ENCODE measurements at places on chromosomes 1 and 21.

- no peak for DNase-seq
Measured at GRCh38 chr1:214415131-214415530, 134.2 kb downstream of the SMYD2 start.

GRCh38 chr1:23249787-23250454 lies 32.6 kb upstream of the HTR1D start:
- no peak for DNase-seq

DNA sequence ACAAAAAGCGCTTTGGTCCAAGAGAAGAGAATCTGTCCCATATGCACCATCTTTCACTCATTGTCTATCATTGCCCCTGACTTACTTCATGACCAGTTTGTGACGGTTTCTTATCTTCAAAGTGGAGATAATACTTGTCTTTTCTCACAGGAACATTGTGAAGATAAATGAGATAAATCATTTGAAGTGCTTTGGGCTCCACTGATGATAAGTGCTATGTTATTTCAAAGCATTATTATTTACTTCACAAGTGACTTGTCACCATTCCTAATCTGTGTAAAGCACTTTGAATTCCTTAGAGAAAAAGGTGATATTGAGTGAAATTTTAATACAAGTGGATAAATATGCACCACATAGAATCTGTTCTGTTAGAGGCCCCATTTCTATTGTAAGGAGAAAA lies 731.6 kb upstream of the PTBP2 start:
- DNase-seq, result no peak

DNA sequence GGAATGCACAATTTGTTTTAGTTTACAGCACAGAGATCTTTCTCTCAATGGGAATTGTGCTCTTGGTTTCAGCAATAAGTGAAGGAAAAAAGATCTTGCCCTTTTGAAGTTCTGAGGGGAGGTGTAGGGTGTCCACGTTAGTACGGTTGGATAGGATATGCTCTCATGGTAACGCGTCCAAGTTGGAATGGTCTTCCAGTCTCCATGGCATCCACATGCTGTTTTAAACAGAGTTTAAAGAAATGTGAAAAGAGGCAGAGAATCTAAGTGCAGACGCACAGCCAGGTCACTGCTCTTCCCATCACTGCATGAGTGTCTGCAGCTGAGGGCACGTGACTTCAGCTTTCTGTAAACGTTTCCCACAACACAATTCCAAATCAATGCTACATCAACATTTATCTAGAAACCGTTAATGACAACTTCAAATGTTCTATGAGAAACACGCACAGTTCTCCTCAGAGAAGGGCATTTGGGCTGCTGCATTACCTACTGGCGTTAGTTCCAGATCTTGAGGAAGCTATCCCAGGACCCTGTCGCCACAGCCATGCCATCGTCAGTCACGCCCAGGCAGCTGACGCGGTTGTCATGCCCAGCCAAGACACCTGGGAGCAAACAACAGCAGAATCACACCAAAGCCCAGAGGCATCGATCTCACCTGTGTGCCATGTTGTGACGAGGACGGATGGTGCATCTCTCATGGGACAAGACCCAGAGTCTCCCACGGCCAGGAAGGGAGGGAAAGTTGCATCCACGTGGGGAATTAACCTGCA lies 8.8 kb upstream of the NADK start:
- DNase-seq, result no peak

DNA sequence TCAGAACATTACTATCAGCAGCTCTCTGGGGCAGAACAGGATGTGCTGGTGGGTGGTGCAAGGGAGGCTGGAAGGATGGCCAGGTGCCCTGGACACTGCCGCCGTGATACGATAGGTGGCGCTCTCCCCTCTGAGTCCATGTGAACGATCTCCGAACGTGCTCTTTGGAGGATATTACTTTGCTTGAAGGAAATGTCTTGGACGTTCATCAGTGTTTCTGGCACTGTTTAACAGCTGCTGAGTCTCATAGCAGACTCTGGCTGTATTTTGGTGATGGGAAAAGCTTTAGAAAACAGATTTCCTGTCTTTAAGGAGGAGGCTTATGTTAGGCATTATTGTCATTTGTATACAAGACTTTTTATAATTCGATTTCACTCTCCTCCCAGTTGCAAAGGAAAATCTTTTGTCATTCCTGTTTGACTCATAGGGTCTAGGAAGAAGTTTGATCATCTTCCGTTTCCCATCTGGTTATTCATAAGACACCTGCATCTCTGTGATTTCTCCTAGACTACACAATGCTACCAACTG lies 386.2 kb upstream of the ADGRL2 start:
- DNase-seq, result peak; percentile 82

DNA sequence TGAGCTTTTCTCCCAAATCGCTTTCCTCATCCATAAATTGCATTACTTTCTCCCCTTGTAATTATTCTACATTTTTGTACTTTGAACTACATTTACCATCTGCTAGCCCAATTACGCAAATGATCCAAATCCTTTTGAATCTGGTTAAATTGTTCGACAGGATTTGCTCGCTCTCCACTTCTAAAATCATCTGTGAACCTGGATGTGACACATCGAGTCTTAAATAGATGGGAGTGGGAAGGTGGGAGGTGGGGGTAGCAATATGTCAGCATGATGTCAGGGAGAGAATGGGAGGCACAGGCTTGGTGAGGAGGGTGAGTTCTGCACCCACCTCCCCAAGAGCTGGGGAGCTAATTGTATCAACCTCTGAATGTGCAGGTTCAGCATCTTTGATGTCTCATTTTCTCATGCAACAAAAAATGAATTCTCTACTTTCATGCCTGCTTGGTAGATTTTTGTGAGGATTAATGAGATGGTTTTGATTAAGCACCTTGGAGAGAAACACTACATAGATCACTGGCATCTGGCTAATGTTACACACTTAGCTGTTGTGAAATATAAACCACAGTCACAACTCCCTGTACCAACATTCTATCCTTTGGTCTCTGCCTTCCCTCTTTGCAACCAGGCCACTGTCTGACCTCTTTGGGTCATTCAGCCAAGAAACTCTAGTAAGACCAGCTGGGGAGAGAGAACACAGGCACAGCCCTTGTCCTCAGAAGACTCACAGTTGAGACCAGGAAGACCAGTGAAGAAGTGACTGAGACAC lies 165.1 kb downstream of the DAB1 start:
- no peak for DNase-seq

GRCh38 chr1:69862906-69863305 lies 295.2 kb downstream of the LRRC7 start:
- DNase-seq, result no peak

GRCh38 chr1:20261095-20261494 lies 29.6 kb upstream of the VWA5B1 start:
- DNase-seq, result no peak

GRCh38 chr1:214444182-214444939 lies 107.0 kb downstream of the PTPN14 start:
- DNase-seq, result no peak

DNA sequence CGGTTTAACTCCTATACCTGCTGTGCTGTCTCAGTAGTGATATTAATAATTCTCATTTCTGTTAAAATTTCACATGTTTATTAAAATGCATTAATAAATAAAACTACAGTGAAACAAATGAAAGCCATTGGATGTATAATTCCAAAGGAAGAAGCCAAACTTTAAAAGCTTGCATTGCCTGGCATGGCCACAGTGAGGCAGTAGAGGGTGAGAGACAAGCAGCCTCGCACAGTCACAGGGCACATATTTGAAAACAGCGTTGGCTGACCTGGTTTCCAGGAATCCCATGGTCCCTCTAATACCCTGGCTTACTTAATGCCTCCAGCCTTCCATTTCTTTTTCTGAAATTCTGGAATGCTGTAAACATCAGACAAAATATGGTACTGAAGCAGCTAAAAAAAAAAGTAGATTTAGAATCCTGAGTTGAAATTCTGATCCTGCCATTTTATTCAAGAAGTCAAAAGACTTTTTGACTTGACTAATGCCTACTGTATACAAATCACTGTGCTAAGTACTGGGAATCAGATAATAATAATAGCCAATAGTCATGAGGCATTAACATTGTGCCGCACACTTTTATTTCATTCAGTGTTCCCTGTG lies 6.7 kb upstream of the RNASEL start:
- DNase-seq, result peak; percentile 83

GRCh38 chr21:28856588-28857250 lies 136.0 kb downstream of the LTN1 start:
- no peak for DNase-seq

GRCh38 chr1:170424346-170424745 lies 107.6 kb upstream of the GORAB start:
- no peak for DNase-seq

- no peak for DNase-seq
Measured at GRCh38 chr1:19512545-19512944, 27.2 kb upstream of the CAPZB start.

DNA sequence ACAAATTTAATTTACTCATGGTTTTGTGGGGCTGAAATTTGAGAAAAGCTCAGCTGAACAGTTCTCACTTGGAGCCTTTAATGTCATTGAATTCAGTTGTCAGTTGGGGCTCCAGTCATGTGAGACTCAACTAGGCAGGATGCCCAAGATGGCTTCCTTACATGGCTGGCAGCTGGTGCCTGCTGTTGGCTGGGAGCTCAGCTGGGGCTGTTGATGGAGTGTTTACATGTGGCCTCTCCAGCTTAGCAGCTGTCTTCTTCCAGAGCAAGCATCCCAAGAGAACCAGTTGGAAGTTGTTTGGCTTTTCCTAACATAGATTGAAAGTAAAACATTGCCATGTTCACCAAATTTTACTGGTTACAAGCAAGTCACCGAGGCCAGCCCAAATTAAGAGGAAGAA lies 81.8 kb upstream of the KCNA3 start:
- DNase-seq, result no peak

GRCh38 chr1:232641507-232641906 lies 11.6 kb upstream of the SIPA1L2 start:
- DNase-seq, result no peak

DNA sequence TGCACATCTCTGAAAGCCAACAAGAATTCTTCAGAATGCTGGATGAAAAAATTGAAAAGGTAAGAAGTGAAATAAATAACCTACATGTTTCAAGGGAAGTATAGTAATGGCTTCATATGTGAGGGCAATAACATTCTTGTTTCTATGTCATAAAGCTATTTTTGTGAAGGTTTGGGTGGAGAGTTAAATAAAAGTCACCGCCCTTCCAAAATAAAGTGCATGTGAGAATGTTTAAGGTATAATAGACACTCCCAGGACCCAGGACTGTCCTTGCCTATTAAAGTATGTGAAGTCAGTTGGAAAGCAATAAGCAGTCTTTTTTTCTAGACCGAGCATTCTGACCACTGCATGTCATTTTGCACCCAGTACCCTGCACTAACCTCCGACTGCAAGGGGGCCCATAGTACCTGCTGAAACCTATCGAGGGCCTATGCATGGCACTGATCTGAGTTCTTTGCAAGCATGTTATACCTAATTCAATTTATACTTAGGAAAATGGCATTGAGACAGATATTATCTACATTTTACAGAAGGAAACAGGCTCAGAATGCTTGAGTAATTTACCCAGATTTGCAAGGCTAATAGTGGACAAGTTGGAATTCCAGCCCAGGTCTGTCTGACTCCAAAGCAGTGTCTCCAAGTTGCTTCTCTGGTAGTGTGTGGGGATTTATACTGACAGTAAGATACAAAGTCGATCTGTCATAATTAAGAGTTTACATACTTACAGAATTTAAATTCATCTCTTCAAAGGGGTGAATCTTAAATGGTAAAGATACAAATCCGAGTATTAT lies 156.1 kb downstream of the EDEM3 start:
- DNase-seq, result no peak

DNA sequence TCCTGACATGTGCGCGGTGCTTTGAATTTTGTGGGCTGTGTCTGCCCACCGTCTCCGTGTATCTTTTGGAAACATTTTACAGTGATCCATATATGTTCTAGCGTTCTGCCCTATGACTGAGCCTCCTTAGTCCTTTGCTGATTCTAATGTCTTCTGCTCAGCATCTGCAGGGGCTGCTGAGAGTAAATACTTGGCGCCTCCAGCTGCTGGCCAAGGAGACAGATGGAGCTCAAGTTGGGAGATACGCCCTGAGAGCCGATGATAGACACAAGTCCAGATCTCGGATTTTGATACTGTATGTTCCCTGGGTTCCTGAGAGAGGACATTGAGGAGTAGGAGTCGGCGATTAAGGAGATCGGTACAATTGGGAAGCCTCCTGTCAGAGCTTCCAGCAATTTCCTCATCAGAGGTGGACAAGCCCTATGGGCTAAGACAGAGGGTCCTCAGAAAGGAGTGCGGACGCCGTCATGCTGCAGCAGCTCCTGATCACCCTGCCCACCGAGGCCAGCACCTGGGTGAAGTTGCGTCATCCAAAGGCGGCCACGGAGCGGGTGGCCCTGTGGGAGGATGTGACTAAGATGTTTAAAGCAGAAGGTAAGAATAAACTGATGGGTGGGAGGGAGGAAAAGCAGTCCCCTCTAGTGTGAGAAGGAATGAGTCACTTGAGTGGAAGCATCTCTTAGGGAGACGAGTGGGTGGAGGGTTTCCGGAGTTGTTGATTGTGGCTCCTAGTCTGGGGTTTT lies 390 bp downstream of the ZFP69B start:
- DNase-seq, result no peak

- DNase-seq, result no peak
Measured at GRCh38 chr1:35726450-35727433, 8.1 kb upstream of the C1orf216 start.

- DNase-seq, result no peak
Measured at GRCh38 chr1:218048828-218049420, 236.2 kb upstream of the RRP15 start.

GRCh38 chr1:86030180-86030579 lies 126.4 kb downstream of the COL24A1 start:
- DNase-seq, result no peak

GRCh38 chr1:172117800-172118199 lies 276.5 kb downstream of the DNM3 start:
- DNase-seq, result no peak

- DNase-seq, result no peak
Measured at GRCh38 chr1:172647110-172647564, 11.8 kb upstream of the FASLG start.

GRCh38 chr1:66446261-66447001 lies 87.5 kb upstream of the SGIP1 start:
- no peak for DNase-seq

GRCh38 chr1:171494076-171494475 lies 8.7 kb downstream of the PRRC2C start:
- no peak for DNase-seq

GRCh38 chr1:84303314-84303830 lies 1.9 kb downstream of the SAMD13 start:
- no peak for DNase-seq

- no peak for DNase-seq
Measured at GRCh38 chr1:81205956-81206355, 594.8 kb upstream of the ADGRL2 start.

DNA sequence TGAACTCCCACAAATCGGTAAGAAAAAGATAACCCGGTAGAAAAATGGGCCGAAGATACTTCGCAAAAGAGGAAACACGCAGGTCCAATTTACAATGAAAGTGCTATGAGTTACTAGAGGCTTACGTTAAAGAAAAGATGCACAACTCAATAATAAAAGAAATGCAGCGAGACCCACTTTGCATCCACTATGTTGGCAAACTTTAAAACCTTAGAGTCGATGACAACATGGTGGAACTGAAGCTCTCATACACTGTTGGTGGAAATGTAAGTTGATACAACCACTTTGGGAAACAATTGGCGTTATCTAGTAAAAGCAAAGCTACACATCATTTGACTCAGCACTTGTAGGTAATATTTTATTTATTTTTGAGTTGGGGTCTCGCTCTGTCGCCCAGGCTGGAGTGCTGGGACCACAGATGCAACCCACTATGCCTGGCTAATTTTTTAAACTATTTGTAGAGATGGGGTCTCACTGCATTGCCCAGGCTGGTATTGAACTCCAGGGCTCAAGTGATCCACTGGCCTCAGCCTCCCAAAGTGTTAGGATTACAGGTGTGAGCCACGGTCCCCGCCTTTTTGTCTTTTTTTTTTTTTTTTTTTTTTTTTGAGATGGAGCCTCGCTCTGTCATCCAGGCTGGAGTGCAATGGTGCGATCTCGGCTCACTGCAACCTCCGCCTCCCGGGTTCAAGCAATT lies 696 bp upstream of the GPATCH3 start:
- no peak for DNase-seq

All from tibial artery (tissue), 4 donors.